ENCODE measurements at places on chromosomes 11 and 22.

- peak overlapping the region; percentile 79 for H3K27ac ChIP-seq
- peaks cover 32% of the 10 kb centered on the region for H3K36me3 ChIP-seq
- peak overlapping the region; percentile 70 for H3K4me3 ChIP-seq
- peaks cover 50% of the 10 kb centered on the region for H3K4me1 ChIP-seq
- no peaks in the 10 kb centered on the region for H3K27me3 ChIP-seq
- ATAC-seq: peak; percentile 68
These were observed 14.6 kb upstream of the HIKESHI start for GRCh38 chr11:86287468-86287796.

DNA sequence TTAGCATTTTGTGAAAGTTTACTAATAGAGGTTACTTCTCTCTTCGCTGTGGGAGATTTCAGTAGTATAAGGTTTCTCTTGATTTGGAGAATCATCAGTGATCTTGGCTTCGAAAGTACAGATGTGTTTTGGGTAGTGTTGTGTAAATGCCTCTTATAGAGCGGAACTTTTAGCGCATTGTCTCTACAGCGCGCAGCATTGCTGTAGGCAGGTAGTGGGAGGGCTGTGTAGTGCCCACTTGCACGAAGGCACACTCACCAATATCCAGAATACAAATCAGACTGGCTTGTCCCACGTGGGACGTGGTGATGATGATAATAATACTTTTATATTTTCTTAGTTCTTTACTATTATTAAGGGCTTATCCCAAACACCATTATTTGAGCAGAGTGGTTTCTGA is 51.4 kb downstream of the FAM83F start:
- H3K4me3 ChIP-seq: peak overlapping the region; percentile 77
- no peak for ATAC-seq
- H3K27me3 ChIP-seq: no peaks in the 10 kb centered on the region
- H3K4me1 ChIP-seq: peaks cover 18% of the 10 kb centered on the region
- H3K36me3 ChIP-seq: peaks cover 14% of the 10 kb centered on the region
- H3K27ac ChIP-seq: peak overlapping the region; percentile 69

GRCh38 chr11:117704395-117705100 is 92.5 kb downstream of the DSCAML1 start:
- peaks cover 27% of the 10 kb centered on the region for H3K27me3 ChIP-seq
- no peak overlapping the region for H3K27ac ChIP-seq
- no peak for ATAC-seq
- no peaks in the 10 kb centered on the region for H3K36me3 ChIP-seq

GRCh38 chr11:20112291-20113148 is 47.8 kb downstream of the DBX1 start:
- H3K36me3 ChIP-seq: no peaks in the 10 kb centered on the region
- no peaks in the 10 kb centered on the region for H3K4me1 ChIP-seq
- H3K4me3 ChIP-seq: no peak overlapping the region

DNA sequence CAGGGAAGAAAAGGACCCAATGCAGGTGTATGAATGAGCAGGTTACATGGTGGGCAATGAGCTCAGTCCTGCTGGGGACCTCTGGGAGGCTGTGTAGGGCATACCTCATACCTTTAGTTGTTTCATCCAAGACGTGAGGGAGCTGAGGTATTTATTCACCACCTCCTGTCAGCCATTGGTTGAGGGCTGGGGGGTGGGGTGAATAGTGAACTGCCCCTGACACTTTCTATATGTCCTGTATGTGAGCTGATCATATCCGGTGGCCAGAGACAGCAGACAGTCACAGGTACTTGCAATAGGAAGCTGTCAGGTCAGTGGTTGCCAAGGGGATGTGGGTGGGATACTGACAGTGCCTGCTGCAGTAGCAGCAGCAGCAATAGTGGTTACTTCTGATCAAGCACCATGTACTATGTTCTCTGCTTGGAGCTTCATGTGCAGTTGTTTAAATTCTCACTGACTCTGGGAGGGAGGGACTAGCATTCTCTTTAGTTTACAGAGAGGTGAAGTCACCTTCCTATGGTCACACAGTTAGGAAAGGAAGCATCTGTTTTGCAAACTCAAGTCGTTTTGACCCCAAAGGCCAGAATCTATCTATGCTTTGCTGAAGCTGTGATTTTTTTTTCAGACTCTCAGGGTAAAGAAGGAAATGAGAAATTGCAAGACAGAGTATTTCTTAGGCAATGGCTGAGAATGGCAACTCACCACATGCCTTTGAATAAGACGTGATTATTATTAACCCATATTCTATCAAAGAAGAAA is 54.0 kb downstream of the MIAT start:
- peaks cover 79% of the 10 kb centered on the region for H3K36me3 ChIP-seq
- H3K27ac ChIP-seq: peak overlapping the region; percentile 22
- ATAC-seq: no peak
- H3K4me1 ChIP-seq: peaks cover 17% of the 10 kb centered on the region
- H3K27me3 ChIP-seq: no peaks in the 10 kb centered on the region
- no peak overlapping the region for H3K4me3 ChIP-seq

DNA sequence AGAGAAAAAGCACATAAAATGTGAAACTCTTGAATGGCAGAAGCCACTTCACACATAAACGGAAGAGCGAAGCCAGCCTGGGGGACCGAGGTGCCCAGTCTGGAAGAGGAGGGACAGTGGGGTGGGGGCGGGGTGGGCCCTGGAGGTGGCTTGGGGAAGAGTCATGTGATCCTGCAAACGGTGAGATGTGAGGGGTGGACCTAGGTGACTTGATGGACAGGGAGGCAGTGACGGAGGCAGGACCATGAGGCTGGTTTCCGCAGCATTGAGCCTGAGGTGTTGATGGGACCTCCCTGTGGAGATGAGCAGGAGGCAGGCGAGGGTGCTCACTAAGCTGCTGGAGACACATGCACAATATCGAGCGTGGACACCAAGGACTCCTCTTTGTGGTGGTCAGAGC is 16.8 kb downstream of the ZDHHC24 start:
- no peak overlapping the region for H3K4me3 ChIP-seq
- H3K27ac ChIP-seq: no peak overlapping the region
- peaks cover 27% of the 10 kb centered on the region for H3K36me3 ChIP-seq
- no peak for ATAC-seq
- H3K27me3 ChIP-seq: no peaks in the 10 kb centered on the region
- peaks cover 6% of the 10 kb centered on the region for H3K4me1 ChIP-seq

DNA sequence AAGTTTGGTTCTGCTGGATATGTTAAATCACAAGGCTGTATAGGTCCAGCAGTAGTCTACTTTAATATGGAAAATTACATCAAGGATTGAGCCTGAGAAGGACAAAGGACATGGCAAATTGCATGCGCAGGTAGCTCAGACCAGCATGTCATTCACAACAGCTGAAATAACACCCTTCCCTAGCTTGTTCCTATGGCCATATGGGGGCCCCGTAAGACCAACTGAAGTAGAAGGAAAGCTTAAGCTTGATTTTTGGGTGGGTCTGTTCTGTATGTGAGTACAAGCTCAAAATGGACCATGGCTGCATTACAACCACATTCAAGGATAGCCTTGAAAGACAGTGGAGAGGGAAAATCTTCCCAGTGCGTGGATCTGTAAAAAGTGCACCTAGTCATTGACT is 20.6 kb upstream of the PDE3B start:
- no peak overlapping the region for H3K27ac ChIP-seq
- H3K4me3 ChIP-seq: no peak overlapping the region
- no peaks in the 10 kb centered on the region for H3K36me3 ChIP-seq
- peaks cover 5% of the 10 kb centered on the region for H3K4me1 ChIP-seq
- no peaks in the 10 kb centered on the region for H3K27me3 ChIP-seq

- no peak overlapping the region for H3K4me3 ChIP-seq
- peak; percentile 48 for ATAC-seq
- no peaks in the 10 kb centered on the region for H3K27me3 ChIP-seq
These were observed 72.1 kb downstream of the LRRC32 start for GRCh38 chr11:76598426-76598839.

DNA sequence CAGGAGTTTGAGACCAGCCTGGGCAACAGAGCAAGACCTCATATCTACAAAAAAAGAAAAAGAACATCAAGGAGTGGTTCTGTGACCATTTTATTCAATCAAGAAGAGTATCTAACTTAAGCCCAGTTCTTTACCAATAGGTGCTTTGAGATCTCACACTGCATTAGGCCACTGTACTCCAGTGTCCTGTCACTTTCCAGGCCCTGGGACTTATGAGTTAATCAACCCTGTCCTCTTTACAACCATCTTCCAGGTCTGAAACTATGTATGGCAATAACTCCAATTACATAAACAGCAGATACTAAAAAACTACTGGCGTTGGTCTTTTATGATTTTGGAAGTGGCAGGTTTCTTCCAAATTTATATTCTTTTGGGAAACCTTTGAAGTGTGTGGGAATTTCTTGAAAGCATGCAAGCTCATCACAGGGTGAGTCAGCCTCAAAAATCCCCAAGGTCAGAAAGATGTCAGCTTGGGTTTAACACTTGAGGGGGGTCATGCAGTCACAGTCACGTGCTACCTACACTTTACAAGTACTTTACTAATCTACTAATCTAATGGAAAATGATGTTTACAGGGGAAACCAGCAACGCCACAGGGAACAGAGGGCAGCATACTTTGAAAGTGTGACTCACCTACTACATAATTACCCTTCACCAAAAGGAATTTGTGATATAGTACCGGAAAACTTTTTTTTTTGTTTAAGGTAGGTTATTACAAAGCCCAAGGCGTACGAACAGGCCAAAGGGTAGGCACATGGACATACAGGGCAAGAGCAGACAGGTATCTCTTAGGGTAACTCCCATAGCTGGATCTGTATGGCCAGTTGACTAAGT is 15.6 kb downstream of the PISD start:
- no peaks in the 10 kb centered on the region for H3K27me3 ChIP-seq
- H3K4me1 ChIP-seq: peaks cover 17% of the 10 kb centered on the region
- peaks cover 78% of the 10 kb centered on the region for H3K36me3 ChIP-seq

DNA sequence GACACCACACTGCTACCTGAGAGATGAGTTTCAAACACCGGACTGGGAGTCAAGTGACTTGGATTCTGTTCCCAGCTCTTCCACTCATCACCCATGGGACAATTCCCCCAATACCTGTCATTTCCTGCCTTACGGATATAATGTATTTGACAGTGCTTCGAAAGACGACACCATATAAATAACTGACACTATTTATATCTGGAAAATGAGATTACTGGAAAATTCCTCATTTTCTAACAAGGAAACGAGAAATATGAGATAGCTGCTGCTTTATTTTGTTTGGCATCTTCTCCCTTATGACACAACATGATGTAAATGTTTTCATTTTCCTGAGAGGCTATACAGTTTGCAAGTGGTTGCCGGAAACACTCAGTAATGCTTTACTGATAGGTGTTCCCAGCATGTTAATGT is 8.6 kb downstream of the HSCB start:
- no peak overlapping the region for H3K4me3 ChIP-seq
- H3K4me1 ChIP-seq: peaks cover 8% of the 10 kb centered on the region
- H3K27ac ChIP-seq: no peak overlapping the region
- no peaks in the 10 kb centered on the region for H3K27me3 ChIP-seq
- H3K36me3 ChIP-seq: peaks cover 65% of the 10 kb centered on the region

- ATAC-seq: no peak
- H3K27ac ChIP-seq: no peak overlapping the region
- H3K36me3 ChIP-seq: no peaks in the 10 kb centered on the region
- no peaks in the 10 kb centered on the region for H3K4me1 ChIP-seq
- H3K27me3 ChIP-seq: no peaks in the 10 kb centered on the region
These were observed 475.4 kb upstream of the CHORDC1 start for GRCh38 chr11:90698238-90698637.

DNA sequence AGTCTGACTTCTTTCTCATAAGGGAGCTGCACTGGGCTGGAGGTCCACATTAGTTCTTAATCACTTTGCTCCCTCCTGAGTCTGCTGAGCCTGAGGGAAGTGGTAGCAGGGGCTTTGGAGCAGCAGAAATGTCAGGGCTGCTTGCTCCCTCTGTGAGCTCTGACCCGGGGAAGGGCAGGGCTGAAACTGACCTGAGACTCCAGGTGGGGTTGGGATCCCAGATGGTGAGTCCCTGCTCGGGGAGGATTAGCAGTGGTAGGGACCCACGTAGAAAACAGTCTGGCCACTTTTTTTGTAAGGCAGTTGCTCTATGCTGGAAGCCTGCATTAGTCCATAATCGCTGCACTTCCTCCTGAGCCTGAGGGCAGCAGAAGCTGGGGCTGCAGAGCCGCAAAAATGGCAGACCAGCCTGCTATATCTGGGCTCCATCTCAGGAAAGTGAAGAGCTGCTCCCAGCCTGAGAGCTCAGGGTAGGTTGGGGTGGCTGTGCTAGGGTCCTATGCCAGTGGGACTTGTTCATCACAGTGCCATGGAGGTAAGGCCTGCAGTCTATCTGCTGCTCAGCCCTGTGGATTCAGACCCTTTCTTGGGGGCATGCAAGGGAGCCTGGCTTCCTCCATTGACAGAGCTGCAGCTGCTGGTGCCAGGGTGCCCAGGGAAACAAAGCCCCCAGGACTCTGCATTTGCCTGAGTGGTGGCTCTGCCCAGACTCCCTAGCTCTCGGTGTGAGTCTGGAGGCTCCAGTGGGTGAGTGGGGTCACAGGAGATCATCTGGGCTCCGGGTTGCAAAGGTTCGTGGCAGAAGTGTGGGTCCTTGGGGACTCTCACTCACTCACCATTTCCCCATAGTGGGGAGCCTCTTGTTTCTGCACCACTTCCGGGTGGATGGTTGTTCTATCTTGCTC is 854.3 kb downstream of the LUZP2 start:
- no peak overlapping the region for H3K4me3 ChIP-seq
- no peak for ATAC-seq
- no peaks in the 10 kb centered on the region for H3K27me3 ChIP-seq
- no peak overlapping the region for H3K27ac ChIP-seq

- no peak overlapping the region for H3K27ac ChIP-seq
- H3K36me3 ChIP-seq: no peaks in the 10 kb centered on the region
- H3K4me1 ChIP-seq: peaks cover 6% of the 10 kb centered on the region
- peaks cover 10% of the 10 kb centered on the region for H3K27me3 ChIP-seq
These were observed 44.4 kb downstream of the P4HA3 start for GRCh38 chr11:74267014-74267413.

- no peak overlapping the region for H3K27ac ChIP-seq
- H3K27me3 ChIP-seq: peaks cover 16% of the 10 kb centered on the region
- no peaks in the 10 kb centered on the region for H3K36me3 ChIP-seq
- ATAC-seq: no peak
- no peak overlapping the region for H3K4me3 ChIP-seq
- peaks cover 34% of the 10 kb centered on the region for H3K4me1 ChIP-seq
These were observed 9.9 kb downstream of the CRTAM start for GRCh38 chr11:122848186-122848585.

GRCh38 chr11:35619855-35620640 is 1.8 kb downstream of the FJX1 start:
- peak overlapping the region; percentile 47 for H3K4me3 ChIP-seq
- ATAC-seq: no peak
- H3K27ac ChIP-seq: no peak overlapping the region
- H3K27me3 ChIP-seq: peaks cover 41% of the 10 kb centered on the region
- peaks cover 4% of the 10 kb centered on the region for H3K36me3 ChIP-seq

DNA sequence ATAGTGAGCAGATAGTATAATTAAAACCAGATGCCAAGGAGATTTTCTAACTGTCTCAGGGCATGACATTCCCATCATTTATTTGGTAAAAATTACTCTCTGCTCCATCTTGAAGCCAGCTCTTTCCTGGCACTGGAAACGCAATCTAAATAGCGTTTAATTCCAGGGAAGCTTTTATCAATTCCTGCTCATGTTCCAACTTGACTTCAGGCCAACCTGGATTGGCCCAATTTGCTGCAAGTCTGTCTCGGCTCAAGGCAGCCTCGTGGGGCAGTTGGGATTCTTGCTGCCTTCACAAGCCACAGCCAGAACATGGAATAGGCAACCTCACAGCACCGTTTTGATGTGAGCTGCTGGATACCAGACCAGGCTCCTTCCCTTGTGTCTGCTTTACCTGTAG is 1255.9 kb downstream of the TBC1D22A start:
- ATAC-seq: no peak
- H3K4me3 ChIP-seq: no peak overlapping the region
- no peaks in the 10 kb centered on the region for H3K4me1 ChIP-seq
